ENCODE measurements at places on chromosomes 4 and X.

DNA sequence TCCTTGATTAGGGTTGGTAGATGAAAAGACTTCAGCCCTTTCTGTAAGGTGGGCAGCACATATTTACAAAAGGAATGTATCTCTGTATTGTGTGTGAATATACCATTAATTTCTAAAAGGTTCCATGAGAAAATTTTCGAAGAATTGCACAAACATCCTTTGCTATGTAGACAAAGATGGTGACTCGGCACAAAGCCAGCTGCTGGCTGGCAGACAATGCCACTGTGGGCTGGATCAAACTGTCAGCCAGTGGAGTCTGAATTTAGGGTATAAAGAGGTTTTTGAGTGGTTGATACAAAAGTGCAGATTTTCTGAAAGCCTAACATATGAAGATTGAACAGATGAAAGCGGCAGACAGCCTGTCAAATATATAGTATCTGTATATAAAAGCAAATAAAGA is 5.6 kb upstream of the TXK start:
- DNase-seq = no peak

- no peak for DNase-seq
Observed at GRCh38 chrX:107355533-107355932, 93.9 kb upstream of the FRMPD3 start.

GRCh38 chr4:112167794-112168193 is 22.5 kb downstream of the FAM241A start:
- no peak for DNase-seq

DNA sequence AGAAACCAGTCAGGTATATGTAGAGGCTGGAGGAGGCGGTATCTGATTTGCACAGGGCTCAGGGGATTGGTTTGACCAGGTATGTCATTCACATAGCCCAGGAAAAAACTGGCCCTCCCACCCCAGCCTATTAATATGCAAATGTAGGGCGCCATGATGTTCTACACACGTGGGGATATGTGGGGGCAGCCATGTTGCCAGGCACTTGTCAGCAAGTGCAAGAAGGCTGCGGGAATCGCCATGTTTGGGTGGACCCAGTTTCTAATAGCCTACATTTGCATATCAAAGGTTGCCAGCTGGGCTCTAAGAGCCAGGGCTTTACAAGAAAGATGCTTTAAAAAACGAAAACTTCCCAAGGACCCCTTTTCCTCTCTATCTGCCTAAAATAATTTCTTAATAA is 335.1 kb downstream of the SMARCA1 start:
- DNase-seq = no peak

DNA sequence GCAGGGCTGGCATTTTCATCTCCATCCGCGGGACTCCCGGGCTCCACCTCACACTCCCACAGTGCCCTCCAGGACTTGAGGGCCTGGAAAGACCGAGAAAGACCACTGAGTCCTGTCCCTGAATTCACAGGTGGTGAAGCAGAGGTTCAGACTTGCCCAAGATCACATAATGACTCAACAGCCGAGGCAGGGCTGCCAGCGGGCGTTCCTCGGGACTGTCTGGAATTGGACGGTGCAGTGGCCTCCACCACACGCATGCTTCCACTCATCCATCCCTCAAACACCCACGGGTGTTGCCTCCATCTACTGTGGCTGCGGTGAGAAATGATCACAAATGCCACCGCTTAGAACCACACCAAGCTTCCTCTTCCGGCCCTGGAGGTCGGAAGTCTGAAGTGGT is 6.9 kb upstream of the ADRA2C start:
- no peak for DNase-seq

DNA sequence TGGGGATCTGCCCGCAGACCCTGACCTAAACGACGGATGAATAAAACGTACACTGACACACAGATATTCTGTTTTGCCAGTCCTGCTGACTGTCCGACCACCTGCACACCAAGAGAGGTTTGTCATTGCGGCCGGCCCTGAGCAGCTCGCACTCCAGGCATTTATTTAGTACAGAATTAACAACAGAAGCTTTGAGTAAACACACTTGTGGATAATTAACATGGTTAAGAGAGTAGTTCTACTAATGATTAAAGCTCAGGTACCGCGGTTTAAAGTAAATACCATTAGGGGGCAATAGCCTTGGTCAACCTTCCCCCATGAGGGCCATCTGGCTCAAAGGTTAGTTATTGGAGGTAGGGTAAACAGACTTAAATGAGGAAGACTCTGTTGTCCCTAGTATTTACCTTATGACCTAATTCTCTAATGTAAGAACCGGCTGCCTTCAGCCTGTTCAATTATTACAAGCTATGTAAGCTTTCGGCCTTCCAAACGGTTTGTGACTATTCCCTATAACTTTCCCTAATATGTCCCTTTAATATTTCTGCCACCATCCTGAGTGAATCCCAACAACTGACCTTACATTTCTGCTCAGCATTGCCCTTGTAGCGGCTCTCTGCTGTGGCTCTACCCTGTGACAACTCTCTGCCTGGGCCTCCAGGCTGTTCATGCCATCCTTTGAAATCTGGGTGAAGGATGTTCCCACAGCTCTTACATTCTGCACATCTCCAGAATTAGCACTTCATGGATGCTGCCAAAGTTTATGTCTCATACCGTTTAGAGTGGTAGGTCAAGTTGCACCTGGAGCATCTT is 46.9 kb upstream of the SYTL5 start:
- no peak for DNase-seq

- no peak for DNase-seq
Observed at GRCh38 chr4:125582302-125582701, 267.5 kb downstream of the FAT4 start.

- DNase-seq = no peak
Observed at GRCh38 chrX:78964598-78964997, 19.4 kb downstream of the P2RY10 start.

DNA sequence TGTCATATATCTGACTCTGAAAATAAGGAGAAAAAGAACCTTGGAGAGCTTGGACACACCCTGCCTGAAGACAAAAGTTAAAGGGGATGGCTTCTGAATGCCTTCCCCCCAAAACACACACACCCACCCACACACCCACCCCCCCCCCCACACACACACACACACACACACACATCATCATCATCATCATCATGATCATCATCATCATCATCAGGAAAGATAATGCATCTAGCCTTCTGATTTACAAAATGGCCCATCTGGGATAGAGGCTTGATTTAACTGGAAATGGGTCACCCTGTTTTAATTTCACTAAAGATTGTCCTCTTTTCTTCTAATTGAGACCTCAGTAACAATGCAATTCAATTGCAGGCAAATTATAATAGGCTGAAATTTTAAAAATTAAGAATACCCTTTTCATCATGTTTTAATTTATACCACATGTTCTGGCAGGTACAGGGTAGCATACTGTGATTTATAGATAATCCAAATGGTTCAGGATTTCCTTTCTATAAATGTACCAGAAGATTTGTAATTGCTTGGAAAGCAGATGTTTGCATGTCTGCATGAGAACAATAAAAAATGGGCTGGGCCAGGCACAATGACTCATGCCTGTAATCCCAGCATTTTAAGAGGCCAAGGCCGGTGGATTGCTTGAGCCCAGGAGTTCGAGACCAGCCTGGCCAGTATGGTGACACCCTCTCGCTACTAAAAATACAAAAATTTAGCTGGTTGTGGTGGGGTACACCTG is 56.5 kb downstream of the TRIM2 start:
- no peak for DNase-seq

- no peak for DNase-seq
Observed at GRCh38 chrX:49071877-49072711, 1.7 kb downstream of the PRAF2 start.

DNA sequence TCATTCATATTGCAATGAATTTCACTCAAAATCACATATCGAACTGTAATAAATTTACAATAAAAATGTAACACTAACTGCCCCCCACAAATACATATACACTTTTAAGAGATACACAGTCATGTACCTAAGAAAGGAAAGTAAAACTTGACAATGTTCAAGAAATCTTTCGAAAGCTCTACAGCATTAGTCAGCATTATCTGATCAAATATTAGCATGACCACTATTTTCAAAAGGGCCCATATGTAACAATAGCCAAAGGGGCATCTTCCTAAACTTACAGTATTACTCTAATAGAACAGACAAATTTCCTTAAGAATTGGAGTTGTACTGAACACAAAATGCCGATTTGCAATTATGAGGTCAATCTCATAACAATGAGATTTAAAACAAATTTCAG is 51.8 kb downstream of the STX18 start:
- no peak for DNase-seq

- DNase-seq = no peak
Observed at GRCh38 chrX:140766024-140766611, 56.6 kb downstream of the LINC00632 start.

- no peak for DNase-seq
Observed at GRCh38 chrX:109089359-109089758, 353.0 kb upstream of the IRS4 start.

- no peak for DNase-seq
Observed at GRCh38 chr4:151703401-151703800, 57.4 kb downstream of the GATB start.

DNA sequence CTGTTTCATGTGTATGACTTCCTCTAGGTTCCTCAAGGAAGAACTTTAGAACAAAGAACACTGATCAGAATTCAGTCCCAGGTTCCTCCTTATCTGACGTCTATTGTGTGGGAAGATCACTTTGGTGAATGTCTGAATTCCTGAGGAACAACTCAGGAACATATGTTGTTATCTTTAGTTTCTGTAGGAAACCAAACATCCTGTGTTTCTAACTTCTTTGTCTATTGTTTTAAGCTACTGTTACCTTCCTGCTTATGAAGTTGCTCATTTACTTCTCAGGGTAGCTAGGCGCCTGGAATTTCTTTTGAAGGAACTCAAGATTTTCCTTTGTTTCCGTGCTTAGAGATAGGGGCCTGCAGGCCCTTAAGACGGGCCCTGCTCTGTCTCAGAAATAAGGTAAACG is 46.2 kb downstream of the MAGEB5 start:
- DNase-seq = no peak

DNA sequence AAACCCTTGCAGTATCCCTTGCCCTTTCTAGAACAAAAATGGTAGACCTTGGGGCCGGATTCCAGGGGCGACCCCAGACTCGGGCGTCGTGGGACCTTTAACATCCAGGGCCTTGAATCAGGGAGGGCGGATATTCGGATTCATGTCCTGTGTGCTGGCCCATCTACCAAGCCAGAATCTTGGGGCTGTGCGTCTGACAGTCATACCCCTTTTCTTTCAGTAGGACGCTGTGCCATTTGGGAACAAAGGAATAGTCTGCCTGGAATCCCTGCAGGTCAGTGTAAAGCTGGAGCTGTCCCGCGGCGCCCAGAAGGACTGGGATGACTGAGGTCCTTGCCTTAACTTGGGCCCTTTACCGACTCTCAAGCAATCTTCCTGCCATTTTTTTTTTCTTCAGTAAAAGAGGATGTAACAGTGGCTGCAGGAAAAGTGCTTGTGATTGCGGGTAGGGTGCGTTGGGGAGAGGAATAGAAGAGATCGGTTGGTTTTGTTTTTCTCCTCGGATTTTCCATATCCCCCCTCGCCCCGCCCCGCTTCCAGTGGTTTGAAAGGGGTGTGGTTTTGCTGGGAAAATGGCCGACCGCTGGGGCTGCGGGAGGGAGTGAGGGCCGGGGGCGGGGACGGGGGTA is 518 bp downstream of the ARMCX1 start:
- no peak for DNase-seq

- no peak for DNase-seq
Observed at GRCh38 chrX:109264878-109265277, 217.0 kb downstream of the GUCY2F start.

DNA sequence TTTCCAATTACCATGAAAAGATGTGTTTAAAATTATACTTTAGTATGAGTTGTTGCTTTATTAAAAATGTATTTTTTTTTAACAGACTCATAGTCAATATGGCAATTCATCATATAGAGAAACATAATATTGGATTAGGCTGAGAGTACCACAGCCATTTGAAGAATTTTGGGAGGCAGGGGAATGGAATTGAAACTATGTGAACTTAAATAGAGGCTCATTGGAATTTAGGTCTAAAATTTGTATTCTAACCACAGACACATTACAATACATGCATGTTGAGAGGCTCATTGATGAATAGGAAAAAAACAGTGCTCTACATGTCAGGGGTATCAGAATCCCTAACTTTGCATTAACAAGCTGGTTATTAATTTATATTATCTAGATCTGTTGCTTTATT is 269.6 kb downstream of the DKK2 start:
- DNase-seq = no peak

DNA sequence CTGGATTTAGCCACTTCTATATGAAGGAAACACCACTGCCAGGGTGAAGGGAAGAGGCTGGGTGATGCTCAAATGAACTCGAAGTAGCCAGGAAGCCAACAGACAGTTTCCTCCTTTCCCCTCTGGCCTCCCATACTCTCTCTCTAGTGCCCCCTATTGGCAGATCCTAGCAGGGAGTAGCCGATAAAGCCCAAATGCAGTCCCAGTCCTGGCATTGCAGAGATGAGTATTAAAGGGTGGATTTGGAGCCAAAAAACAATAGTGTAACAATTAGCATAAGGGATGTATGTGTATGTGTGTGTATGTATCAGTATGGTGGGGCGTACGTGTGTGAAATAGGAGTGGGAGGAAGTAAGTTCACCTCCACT is 213.8 kb upstream of the LDB2 start:
- no peak for DNase-seq

DNA sequence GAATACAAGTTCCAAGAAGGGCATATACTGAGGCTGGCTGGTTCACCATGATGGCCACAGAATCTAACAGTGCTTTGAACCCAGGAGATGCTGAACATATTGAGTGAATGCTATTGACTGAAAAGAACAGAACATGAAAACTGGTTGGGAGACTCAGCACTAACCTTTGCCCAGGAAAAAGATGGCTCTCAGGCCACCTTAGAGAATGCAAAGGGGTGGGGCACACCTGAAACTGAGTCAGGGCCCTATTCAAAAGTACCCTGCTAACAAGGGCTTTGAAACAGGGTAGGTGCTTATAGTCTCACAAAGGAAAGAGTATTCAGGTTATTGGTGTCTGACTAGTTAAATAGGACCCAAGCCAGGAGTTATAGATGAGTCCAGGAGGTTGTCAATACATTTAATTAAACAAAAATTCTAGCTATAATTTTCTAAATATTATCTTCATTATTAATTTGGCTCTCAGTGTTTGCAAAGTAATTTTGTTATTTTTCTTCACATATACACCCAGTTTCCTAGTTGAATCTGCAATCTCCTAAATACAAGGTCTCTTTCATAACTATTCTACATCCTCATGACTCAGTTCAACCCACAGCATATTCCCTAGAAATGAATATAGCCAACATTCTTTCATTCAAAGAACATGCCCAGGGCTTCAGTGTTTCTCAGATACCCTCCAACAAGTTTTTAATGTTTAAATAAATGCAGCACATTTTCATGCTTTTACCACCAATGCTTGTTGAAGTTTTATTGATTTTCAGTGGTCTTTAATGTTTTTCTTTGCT is 144.2 kb upstream of the RAPGEF2 start:
- no peak for DNase-seq

- DNase-seq = no peak
Observed at GRCh38 chr4:80876810-80877209, 153.7 kb upstream of the BMP3 start.

GRCh38 chr4:46820154-46820553 is 88.9 kb downstream of the COX7B2 start:
- DNase-seq = no peak

- no peak for DNase-seq
Observed at GRCh38 chr4:26907731-26908599, 47.3 kb downstream of the STIM2 start.

GRCh38 chr4:25923745-25924144 is 9.7 kb downstream of the SMIM20 start:
- no peak for DNase-seq

Measured in activated CD8-positive, alpha-beta memory T cell treated with anti-CD3 and anti-CD28 coated beads for 4 hours (primary cell).